ENCODE measurements at places on chromosomes 4 and X. TPM values are rescaled to one million over a fixed set of nuclear protein-coding genes. Genes with fewer than 3 reads are reported as not detected.

NPY2R gene
- 3.6 TPM for total RNA-seq

TMSB15C gene
- total RNA-seq, result 8.6 TPM

GRCh38 chrX:29487714-29488113 is 727.6 kb upstream of the MAGEB2 start:
- DNase-seq, result no peak

- DNase-seq, result no peak
Measured at GRCh38 chrX:109856974-109857373, 123.9 kb upstream of the ACSL4 start.

GRCh38 chrX:18677161-18677869 is 5.4 kb upstream of the RS1 start:
- DNase-seq, result no peak

Measured in endothelial cell (in vitro differentiated cells).